ENCODE measurements at places on chromosomes 16 and 17. TPM values are rescaled to one million over a fixed set of nuclear protein-coding genes. Genes with fewer than 3 reads are reported as not detected.

DNA sequence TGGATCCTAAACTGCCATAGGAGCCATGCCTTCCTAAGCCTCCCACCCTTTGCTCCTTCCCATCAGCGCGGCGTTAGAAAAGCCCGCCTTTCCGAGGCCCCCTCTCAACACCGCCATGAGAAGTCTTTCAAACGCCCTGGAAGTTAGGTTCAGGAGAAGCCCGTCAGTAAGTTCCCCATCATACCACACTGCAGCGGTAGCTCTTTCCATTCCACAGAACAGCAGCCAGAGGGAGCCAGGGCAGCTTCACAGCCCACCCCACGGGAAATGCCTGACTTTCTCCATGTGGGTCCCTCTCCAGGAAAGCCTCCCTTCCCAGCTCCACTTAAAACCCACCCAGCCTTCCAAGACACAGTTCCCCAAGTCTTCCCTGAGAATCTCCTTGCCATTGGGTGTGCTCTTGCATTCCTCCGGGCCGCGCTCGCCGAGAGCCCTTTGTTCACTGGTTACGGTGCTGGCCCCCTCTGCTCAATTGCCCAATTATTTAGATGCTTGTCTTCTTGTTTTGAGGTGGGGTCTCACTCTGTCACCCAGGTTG, 28.7 kb downstream of the KIAA0513 start:
- no peak for DNase-seq

DNA sequence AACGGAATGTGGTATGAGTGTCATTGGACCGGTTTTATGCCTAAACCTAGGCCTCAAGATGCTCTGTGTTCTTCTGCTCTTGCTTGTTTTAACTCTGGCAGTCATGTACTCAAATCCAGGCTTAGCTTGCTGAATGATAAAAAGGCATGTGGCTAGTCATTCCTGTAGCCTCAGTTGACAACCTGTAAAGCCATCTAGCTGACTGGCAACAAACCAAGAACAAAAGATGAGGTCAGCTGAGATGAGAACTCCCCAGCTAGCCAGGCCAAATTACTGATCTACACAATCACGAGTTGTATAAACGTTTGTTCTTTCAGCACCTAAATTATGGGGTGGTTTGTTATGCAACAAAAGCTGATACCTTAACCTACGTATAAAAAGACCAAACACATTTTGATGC, 1406.0 kb upstream of the CDH8 start:
- DNase-seq = no peak

Gene KRT33B
- total RNA-seq = not detected

Gene COL1A1
- total RNA-seq = 20.7 TPM
